ENCODE measurements at places on chromosomes 4 and X.
A peak's percentile ranks its signal among the peaks of the same experiment; 100 is the strongest.

GRCh38 chr4:70678383-70678999 lies 9.8 kb upstream of the UTP3 start:
- DNase-seq: no peak

DNA sequence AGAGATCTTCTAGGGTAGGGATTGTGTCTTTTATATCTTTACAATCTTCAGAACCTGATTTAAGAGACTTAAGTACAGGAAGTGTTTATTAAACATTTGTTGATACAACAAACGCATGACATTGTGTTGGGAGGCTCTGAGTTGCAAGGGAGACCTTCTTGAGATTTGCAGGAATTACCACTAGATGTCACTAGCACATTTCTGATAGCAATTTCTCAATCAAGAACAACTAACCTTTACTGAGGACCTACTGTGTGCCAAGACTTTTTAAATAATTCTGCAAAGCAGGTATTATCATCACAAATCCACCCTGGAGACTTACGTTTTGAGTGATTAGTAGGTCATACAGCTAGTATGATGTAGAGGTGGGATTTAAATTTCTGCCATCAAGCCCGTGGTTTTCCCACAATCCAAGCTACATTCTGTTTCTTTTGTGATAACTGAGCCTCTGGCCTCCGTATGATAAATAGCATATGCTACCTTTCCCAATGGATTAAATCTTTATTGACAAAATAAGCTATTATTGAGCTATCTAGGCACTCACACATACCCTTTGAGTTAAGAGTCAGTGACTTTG lies 986.0 kb downstream of the CCSER1 start:
- DNase-seq: no peak

DNA sequence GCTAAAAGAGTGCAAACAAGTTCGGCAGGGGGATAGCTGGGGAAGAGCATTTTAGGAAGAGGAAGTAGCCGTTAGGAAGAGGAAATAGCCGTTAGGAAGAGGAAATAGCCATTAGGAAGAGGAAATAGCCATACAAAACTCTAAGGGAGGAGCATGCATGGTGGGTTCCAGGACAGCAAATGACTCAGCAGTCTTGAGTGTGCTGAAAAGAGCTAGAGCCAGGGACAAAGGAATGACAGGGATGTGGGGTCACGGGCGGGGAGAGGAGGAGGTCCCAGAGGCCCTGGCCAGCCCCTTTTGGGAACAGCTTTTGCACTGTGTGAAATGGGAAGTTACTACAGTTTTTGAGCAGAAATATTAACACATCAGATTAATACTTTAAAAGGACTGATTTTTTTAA lies 882.6 kb downstream of the TRIML1 start:
- DNase-seq: no peak

- DNase-seq: no peak
These were observed 119.0 kb upstream of the GNPDA2 start for GRCh38 chr4:44845309-44845708.

DNA sequence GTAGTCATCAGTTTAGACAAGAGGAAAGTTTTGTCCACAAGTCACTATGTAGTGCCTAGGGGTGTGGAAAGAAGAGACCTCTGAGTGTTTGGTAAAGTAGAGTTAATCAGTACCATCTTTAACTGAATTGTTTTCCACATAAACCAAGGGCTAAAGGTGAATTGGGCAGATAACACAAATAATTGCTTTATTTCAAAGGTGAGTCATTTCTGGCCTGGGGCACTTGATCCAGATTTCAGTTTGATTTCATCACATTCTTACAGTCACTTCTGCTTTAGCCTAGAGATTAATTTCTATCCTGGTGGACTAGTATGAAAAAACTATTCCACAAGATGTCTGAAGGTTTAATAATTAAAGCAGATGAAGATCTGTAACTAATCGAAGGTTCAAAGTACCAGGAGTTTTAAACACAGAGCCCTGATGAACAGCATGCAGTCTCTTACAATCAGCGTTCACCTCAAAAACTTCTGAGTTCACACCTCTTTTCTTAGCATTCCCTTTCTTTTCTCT lies 74.5 kb upstream of the BOD1L1 start:
- DNase-seq: no peak

DNA sequence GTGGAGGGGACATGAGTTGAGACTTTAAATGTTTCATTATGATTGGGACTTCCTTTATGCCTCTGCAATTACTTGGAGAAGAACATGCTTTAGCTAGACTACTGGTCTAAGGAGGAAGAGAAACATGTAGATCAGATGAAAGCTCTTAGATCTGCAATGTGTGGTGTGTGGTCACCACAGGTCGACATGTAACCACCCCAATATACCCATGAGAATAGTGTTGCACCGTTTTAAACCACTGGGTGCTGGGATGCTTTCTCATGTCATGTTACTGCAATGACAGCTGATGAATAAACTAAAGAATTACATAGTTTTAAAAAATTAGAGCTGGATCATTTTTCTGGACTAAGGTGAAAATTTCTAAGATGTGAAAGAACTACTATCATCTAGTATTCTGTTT lies 1039.7 kb downstream of the RAPGEF2 start:
- DNase-seq: no peak

- no peak for DNase-seq
These were observed 5.6 kb downstream of the SDAD1 start for GRCh38 chr4:75985116-75985515.

DNA sequence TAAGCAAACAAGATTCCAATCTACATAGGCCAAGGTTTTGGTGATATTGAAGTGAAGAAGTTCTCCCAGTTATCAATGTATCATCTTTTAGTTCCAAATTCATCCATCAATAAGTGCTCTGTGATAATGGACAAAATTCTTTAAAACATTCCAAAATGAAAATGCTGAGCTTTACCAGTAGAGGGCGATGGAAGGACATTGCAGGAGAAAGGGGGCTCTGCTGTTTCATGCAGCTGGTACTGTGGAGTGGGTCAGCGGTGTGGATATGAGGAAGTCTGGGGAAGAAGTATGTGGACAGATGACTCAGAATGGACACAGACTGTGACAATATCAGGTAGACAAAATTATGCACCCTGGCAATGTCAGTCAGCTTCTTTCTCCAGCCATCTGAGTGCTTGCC lies 46.6 kb upstream of the HS6ST2 start:
- no peak for DNase-seq

DNA sequence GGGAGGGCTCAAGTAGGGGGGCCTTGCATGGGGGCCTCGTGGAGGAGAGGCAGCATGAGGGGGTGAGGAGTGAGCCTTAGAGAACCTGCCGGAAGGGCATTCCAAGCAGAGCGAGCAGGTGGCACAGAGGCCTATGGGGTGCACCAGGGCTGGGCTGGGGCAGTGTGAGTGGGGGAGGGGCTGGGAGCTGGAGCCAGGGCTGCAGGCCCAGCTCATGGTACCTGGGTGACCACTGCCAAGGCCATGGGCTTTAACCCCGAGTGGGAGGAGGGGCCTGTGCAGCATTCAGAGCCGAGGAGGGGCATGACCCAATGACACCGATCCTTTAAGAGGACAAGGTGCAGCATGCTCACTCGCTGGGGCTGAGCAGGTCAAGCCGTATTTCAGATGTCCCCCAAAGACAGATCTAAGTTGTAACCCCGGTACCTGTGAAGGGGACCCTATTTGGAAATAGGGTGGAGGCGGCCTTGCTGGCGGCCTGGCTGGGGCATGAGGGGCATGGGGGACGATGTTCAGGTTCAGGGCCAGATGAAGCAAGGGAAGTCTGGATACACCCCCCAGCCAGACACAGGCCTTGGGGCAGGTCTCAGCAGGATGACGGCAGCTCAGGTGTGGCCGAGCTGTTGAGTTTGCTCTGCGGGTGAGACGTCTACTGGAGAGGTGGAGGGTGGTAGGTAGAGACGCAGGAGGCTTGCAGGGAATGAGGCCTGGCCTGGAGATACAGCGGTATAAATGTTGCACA lies 137.0 kb downstream of the CPZ start:
- DNase-seq: no peak

DNA sequence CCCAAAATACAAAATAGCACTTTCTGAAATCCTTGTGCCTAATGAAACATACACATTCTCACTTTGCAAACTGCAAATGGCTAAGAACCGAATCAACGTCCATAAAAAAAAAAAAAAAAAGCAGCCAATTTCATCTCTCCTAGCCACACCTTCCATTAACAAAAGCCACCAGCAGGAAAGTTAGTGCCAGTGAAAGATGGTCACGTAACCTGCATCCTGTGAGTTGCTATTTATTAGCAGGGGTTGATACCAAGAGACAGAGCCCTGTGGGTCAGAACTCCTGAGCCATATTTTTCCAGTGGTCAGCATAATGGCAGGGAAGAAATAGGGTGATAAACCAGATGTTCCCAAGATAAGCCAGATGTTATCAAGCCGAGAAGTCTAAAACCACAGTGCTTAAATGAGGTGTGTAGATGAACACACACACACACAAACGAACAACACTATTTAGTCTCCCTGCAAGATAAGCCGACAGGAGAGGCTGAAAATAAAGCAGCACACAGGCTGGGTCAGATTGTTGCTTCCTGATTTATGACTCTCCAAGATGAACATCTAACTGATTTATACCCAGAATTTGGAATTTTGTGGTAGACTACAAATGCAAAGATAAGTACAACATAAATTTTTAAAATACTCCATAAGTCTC lies 11.5 kb downstream of the PPARGC1A start:
- DNase-seq: no peak

- DNase-seq: no peak
These were observed 1313.7 kb upstream of the PABPC4L start for GRCh38 chr4:135515295-135515694.

- no peak for DNase-seq
These were observed 140.3 kb downstream of the SH3KBP1 start for GRCh38 chrX:19746919-19747651.

- DNase-seq: no peak
These were observed 170.0 kb upstream of the FRMPD4 start for GRCh38 chrX:11967986-11968869.

GRCh38 chrX:130994671-130995070 lies 63.5 kb upstream of the ARHGAP36 start:
- no peak for DNase-seq

DNA sequence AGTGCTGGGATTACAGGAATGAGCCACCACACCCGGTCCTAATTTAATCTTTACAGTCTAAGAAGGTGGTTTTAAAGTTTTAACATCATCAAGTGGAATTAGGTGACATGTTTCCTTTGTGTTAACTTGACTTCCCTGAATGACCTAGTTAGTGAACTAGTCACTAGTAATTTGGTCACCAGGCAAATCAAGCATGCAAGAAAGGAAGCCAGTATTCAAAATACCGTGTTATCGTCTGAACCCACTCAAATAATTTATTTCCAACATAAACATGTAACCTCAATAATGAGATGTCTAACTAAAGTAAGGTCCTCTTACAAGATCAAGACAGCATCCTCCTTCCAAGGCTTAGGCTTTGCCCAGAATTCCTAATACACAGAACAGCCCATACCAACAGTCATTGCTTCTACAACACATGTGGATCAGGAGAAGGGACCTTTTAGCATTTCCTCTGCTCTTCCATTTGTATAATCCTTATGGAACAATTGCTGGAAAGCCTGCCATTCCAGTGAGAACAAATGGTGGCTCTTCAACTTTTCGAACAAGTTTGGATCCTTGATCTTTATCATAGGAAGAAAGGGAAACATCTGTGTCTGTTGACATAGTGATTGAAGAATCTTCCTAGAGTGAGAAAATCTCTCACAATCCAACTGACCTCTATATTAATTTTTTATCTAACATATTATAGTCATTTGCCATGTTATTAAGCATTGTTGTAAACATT lies 97.2 kb downstream of the ANXA3 start:
- DNase-seq: no peak

- no peak for DNase-seq
These were observed 36.1 kb downstream of the LRBA start for GRCh38 chr4:150978738-150979575.

- no peak for DNase-seq
These were observed 467.4 kb downstream of the BCOR start for GRCh38 chrX:39630344-39630743.

DNA sequence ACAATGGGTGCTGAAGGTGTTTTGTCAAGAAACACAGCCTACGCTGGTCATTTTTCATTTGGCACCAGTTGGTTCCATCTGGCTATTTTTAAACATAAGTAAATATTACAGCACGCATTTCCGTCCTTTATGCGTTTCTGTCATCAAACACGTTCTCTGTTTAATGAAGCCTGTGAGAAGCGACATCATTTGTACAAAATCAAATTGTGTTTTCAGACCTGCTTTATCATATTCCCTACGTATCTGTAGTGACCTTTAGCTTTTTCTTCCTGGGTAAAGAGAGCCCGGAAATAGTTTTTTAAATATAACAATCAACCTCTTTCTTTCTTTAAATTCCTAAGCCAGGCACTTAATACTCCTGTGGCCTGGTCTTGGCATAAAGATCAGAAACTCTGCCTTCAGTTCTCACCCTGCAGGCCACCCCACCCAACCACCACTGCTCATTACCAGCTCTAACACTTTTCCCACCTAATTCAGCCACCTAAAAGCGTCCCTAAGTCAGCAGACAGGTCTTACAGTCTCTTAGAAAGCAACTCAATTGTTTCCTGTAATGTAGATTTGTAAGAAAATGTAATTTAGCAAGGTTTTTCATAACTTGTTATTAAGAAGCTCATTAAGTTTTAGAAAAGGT lies 30.4 kb downstream of the ACSL1 start:
- DNase-seq: no peak

- DNase-seq: peak; percentile 36
These were observed 16.0 kb upstream of the FGF16 start for GRCh38 chrX:77431227-77431626.

GRCh38 chrX:102934624-102935023 lies 2.4 kb upstream of the RAB40AL start:
- DNase-seq: no peak

GRCh38 chr4:836750-837301 lies 10.9 kb upstream of the CPLX1 start:
- DNase-seq: no peak

GRCh38 chrX:109475174-109475891 lies 6.6 kb downstream of the GUCY2F start:
- peak; percentile 42 for DNase-seq

- DNase-seq: no peak
These were observed 15.1 kb downstream of the CBR4 start for GRCh38 chr4:168994958-168995357.

- no peak for DNase-seq
These were observed 17.1 kb downstream of the ADGRL3 start for GRCh38 chr4:61217222-61217621.

- no peak for DNase-seq
These were observed 40.1 kb upstream of the SETD7 start for GRCh38 chr4:139596034-139596683.

DNA sequence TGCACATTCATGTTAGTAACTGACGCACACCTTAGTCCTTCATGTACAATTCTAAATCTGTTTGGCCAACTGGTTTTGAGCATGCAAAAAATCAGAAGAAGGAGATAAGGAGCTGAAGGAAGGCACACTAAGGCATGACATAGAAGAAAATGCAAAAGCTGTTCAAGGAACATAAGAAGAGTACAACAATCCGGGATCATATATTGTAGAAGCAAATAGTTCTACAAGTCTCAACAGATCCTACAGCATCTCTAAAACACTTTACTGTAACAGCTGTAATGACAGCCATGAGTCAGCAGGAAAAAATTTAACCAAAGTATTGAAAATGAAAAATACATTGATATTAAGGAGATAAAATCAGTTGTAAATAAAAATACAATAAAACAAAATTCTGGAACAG lies 57.7 kb downstream of the KLHL13 start:
- DNase-seq: no peak

Data from femur (tissue), 1 donor.